ENCODE measurements at places on chromosomes 12 and 14.

- no peak for DNase-seq
Measured at GRCh38 chr12:10247436-10248058, 34.9 kb downstream of the GABARAPL1 start.

- no peak for DNase-seq
Measured at GRCh38 chr12:685388-685787, 22.1 kb upstream of the NINJ2 start.

DNA sequence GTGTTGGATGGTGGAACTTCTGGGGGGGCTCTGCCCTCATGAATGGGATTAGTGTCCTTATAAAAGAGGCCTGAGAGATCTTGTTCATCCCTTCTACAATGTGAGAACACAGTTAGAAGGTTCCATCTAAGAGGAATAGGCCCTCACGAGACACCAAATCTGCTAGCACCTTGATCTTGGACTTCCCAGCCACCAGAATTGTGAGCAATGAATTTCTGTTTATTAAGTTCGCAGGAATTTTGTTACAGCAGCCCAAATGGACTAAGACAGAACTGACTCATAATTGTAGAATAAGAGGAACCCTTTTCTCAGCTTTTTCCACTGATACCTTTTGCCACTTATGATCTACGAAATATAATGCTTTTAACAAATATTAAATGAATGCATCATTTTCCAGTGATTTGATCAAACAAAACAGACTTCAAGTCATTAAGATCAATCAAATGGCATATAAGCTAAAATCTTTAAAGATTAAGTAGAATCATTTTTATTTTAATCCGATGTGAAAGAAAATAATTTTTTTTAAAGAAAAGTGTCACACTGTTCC is 68.2 kb downstream of the HECTD1 start:
- no peak for DNase-seq

GRCh38 chr12:104526320-104526719 is 69.6 kb downstream of the CHST11 start:
- DNase-seq, result no peak

GRCh38 chr12:89064780-89065179 is 287.5 kb downstream of the DUSP6 start:
- DNase-seq, result peak; percentile 94

GRCh38 chr14:55913324-55914025 is 204.7 kb upstream of the PELI2 start:
- DNase-seq, result no peak

GRCh38 chr12:103540319-103540718 is 44.6 kb upstream of the C12orf42 start:
- no peak for DNase-seq

DNA sequence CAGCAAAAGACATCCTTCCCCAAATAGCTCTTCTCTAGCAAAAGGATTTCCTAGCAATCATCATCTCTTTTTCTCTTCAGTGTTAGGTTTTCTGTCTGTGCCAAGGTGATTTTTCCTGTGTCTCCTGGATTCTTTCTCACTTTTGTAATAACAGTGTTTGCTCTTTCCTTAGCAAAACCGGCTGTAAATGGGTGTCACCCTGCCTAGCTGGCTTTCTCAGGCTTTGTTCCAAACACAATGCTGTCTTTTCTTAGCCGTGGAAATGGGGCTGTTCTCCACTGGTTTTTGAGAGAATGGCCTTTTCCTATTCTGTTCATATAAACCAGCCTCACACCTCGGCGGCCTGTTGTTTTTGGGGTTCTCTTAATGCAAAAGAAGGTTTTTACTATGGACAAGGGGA is 21.9 kb downstream of the JDP2 start:
- DNase-seq, result no peak

DNA sequence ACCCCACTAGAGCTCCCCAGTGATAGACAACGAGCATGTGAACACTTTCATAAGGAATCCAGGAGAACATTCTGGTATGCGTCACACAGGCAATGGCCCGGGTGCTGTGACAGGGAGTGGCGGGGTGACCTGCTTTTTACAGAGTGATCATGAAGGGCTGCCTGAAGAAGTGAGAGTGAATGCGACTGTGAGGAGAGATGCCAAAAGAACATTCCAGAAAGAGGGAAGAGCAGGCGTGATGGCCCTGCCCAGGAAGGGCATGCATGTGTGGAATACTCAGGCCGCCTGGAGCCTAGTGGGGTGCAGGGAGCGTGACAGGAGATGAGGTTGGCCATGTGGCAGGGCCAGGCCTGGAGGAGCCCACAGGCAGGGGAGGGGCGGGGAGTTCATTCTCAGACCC is 53.8 kb downstream of the FZD10 start:
- no peak for DNase-seq

DNA sequence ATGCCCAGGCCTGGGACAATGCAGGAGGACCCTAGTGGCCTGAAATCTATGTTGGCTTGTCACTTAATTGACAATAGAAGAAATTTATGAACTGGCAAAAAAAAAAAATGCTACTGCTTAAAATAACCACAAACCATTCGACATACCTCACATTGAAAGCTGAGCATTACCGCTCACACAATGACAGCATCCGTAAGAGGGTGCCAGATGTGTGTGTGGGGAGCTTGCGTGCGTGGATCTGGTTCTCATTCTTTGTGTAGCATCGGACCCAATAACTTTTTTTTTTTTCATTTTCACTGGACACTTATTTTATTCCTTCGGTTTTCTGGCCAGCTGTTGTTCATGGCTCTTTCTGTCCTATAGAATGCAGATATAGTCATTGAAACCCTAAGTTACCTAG is 216.7 kb downstream of the VRK1 start:
- no peak for DNase-seq

GRCh38 chr12:67827820-67828383 is 161.3 kb upstream of the IFNG-AS1 start:
- peak; percentile 25 for DNase-seq

- no peak for DNase-seq
Measured at GRCh38 chr14:68111097-68111852, 291.7 kb downstream of the RAD51B start.

DNA sequence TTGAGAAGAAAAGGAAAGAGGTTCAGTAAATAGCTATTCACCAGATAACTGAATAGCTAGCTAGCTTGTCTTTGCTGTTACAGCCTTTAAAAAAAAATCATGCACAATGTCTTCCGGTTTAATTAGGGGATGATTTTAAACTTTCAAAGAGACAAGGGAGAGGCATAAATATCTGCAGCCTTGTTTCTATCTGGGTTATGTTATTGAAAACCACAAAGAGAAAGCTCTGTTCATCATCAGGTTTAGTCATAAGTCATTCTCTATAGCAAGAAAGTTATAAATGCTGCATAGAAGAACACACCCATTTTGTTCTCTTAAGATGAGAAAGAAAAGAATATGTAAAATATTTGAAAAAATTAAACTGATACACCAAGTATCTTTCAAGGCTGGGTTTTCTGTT is 1046.9 kb downstream of the AACS start:
- no peak for DNase-seq

DNA sequence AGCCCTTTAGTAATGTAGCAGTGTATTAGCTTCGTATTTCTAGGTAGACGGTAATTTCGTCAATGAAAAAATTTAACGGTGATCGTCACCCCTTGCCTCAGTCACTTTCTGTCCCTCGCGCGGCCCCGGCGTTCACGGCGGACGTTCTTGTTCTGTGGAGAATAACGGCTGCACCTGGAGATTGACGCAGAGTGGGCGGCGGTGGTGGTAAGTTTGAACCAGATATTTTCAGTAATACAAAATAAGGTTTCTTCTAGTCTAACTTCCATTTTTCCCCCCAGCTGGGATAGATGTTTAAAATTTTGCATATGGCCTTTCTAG is 341 bp downstream of the ZNF10 start:
- no peak for DNase-seq

- DNase-seq, result no peak
Measured at GRCh38 chr14:24954700-24955037, 95.3 kb downstream of the STXBP6 start.

GRCh38 chr12:108653082-108653516 is 19.4 kb upstream of the SELPLG start:
- no peak for DNase-seq

DNA sequence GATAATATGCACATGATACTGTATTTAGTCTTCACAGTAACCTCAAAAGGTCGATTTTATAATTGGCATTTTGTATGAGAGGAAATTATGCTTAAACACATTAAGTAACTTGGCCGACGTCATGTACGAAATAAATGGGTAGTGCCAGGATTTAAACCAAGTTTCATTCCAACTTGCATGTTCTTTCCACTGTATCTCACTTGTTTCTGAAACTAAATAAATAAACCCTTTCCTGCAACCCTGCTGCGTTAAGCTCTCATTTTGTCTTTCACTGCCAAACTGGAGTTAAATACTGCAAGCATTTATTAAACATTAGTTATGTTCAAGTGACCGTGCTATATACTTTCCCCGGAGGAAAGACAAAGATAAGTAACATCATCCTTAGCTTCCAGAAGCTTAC is 293.9 kb upstream of the PRKD1 start:
- no peak for DNase-seq

DNA sequence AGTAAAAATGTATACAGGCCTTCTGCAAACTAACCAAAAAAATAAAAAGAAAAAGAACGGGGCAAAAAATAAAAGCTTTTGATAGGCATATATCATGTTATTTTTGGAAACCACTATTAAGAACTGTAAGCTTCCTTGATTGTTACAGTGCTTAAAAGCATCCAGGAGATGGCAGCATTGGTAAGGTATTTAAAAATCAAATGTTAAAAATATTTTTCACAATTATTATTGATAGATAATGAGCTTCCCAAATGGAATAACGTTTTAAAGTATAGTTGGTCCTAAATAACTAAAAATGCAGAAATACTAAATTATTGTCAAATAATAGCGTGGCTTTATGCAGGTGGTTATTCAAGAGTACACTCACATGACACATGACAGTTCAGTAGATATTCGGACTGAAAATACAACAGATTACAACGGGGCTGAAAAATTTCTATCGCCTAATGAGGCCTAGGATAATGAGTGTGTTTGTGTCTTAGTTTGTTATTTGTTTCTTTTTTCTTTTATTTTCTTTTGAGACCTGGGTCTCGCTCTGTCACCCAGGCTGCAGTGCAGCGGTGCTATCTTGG is 127.2 kb upstream of the ATF7IP start:
- no peak for DNase-seq

- no peak for DNase-seq
Measured at GRCh38 chr12:60106214-60106613, 510.4 kb downstream of the SLC16A7 start.

DNA sequence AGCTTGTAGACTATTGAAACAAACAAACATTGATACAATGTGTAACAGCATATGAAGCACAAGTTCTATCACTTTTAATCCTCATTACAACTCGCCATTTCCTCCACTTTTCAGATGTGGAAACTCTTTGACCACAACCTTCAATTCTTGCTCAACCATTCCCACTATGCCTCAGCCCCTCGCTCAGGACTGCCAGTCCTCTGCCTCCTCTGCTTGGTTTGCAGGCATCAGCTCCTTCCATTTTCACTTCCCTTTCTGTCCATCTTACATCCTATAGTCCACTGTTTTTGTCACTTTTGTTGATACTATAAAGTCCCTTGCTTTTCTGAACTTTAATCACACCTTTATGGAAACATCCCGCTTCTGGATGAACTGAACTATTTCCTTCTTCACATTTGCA is 28.2 kb upstream of the CD27 start:
- DNase-seq, result no peak

DNA sequence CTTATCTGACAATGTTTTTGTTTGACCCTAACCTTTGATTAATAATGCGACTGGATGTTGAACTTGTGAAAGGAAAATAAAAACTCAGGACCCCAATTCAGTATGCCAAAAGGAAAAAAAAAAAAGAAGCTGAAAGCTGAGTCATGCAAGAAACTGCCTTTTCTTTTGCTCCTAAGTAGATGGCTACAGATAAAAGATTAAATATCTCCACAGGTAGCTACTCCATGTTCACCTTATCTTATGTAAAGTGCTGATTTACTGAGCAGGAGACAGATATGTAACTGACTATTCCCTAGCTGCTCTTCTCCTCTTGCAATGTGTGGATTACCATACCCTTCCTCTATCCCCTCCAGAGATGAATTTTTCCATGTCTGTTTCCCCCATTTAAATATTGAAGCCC is 30.8 kb upstream of the TCL1B start:
- DNase-seq, result no peak

- DNase-seq, result peak; percentile 85
Measured at GRCh38 chr12:130017591-130018449, 114.0 kb upstream of the TMEM132D start.

DNA sequence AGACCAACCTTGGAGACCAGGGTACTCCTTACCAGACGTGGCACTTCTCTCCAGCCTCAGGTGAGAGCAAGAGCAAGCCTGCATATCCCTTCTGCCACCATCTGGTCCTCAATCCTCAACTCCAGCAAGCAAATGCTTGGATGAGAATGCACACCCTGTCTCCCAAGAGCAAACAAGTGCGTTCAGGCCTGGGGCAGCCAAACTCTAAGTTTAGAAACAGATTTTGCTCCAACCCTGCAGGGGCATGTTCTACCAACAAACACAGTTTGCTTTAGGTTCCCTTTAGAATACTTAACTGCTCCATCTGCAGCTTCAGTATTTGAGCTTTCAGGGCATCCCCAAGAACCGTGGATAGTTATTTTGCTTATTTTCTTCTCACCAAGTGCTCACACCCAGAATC is 55.9 kb upstream of the FICD start:
- no peak for DNase-seq

- DNase-seq, result no peak
Measured at GRCh38 chr14:70563869-70564268, 29.1 kb upstream of the ADAM20 start.

DNA sequence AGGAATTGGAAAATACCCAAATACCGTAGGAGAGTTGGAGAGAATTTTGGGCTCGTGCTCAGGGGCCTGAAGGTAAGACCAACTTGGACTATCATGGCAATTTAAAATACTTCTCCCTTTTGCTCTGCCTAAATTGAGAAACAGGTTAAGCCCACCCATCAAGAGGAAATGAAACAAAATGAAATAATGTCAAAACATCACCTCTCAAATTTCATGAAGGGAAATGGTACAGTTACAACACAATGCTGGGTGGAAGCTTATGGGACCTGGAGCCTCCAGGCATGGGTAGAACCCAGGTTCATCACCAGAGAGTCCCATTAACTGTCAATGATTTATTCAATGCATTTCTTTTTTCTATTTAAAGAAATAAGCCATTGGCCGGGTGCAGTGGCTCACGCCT is 33.7 kb downstream of the FOS start:
- no peak for DNase-seq

DNA sequence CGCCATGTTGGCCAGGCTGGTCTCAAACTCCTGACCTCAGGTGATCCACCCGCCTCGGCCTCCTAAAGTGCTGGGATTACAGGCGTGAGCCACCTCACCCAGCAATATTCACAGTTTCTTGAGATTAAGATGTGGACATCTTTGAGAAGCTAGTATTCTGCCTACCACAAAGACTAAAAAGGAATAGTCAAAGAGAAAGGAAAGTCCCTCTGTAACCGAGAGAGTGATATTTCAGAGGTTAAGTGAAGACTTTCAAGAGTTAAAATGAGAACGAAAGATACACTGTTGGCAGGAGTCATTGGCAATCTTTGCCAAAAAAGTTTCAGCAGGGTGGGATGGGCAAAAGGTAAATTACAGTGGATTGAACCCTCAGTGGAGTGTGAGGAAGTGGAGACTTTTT is 15.6 kb downstream of the DGKA start:
- no peak for DNase-seq

GRCh38 chr12:123873793-123874192 is 98.8 kb downstream of the CCDC92 start:
- DNase-seq, result no peak

- no peak for DNase-seq
Measured at GRCh38 chr12:22355011-22355580, 20.6 kb upstream of the ST8SIA1 start.

- DNase-seq, result no peak
Measured at GRCh38 chr12:3164454-3165077, 87.4 kb downstream of the TSPAN9 start.

- DNase-seq, result no peak
Measured at GRCh38 chr14:22812744-22813143, 2.5 kb downstream of the SLC7A7 start.

Data from foreskin melanocyte (primary cell).